Mucosa of descending colon (tissue), 3 donors: ENCODE measurements at places on chromosomes 5 and 9. TPM values are rescaled to one million over a fixed set of nuclear protein-coding genes. Genes with fewer than 3 reads are reported as not detected.
A peak's percentile ranks its signal among the peaks of the same experiment; 100 is the strongest.

The RORB gene
- 0.19 TPM for total RNA-seq

DNA sequence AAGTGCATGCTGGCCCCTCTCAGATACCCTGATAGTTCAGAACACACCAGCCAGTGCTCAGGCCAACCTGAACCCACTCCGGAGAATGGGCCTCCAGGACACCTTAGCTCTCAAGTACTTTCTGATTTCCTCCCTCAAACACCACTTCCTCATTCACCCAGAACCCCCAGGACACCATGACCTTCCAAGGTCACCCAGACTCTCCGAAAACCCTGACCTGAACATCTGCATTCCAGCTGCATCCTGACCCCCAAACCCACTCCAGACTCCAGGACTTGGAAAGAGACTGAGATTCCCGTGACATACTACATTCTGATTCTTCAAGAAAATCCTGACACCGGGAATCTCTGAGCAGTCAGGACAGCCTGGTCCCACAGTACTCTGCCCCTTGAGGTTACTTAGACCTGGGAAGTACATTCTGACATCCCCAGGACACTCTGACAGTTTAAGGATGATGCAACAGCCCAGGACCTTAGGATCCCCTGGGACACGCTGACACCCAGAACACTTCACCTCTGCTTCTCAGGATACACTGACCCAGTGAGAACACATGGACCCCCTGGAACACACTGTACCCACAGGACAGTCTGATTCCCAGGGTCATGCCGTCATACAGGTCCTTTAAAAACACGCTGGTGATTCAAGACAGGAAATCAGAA, 747 bp upstream of the PROP1 start:
- DNase-seq: no peak

- no peak for DNase-seq
Observed at GRCh38 chr5:98111686-98112085, 661.8 kb upstream of the RGMB start.

GRCh38 chr5:60457233-60457632, 242.7 kb downstream of the DEPDC1B start:
- no peak for DNase-seq

DNA sequence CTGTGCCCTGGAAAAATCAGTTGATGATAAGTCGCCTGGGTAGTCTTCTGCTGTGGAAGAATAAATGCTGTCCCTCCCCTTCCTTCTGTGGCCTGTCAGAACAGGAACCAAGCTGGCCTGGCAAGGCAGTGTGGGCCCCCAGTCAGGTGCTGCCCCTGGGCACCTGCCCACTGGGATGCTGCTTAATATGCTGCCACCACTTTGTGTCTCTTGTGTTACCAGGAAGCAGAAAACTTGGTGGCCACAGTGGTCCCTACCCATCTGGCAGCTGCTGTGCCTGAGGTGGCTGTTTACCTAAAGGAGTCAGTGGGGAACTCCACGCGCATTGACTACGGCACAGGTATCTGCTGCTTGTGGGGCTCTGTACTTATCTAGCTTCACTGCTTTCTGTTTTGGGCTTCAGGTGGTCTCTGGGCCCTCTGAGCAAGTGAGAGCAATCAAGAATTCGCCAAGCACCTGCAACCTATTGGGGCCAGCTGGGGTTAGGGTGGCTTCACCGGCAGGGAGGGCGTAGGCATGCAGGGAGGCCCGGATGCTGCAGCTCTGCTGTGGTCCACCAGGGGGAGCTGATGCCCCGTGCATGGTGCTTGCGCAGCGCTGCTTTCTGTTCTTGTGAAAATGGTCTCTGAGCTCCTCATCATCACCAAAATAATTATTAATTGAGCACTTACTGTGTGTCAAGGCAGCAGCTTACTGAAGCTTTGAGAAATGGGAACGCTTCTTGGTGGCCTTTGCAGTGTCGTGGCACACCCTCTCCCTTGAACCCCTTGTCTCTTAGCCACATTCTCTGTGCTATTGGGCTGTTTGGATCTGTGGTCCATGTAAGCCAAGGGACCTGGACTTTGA, 20.3 kb downstream of the PTPA start:
- peak; percentile 87 for DNase-seq

- peak; percentile 65 for DNase-seq
Observed at GRCh38 chr9:133125941-133126696, 5.1 kb upstream of the RALGDS start.

The ABLIM3 gene
- 4.1 TPM for total RNA-seq

The PCAT7 gene
- 0.60 TPM for total RNA-seq

GRCh38 chr9:95777136-95777535, 98.4 kb upstream of the ERCC6L2 start:
- DNase-seq: no peak

DNA sequence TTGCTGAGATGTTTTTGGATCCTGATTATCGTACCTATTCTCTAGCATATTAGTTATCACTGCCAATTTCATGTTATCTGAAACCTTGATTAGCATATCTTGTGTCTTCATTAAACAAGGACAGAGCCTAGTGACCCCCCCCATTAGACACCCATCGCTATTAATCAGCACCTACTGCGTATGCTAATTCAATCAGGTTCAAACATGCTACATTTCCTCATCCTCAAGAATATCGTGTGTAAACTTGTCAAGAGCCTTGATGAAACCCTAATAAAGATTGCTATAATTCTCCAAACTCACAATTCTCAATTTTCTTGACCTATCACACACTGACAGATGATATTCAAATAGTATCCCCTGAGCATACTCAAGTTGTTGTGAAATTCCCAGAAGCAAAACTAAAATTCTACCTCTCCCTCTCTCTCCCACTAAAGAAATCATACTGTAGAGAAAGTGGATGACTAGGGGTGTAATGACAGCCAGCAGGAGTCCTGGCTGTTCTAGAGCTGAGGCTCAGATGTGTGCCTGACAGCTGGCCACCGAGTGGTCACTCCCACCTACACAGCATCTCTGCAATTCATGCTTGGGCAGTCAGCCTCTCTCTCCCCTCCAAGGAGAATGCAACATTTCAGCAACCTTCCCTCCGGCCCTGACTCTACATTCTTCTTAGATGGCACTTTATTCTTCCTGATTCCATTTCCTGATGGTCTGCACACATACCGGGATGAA, 9.2 kb upstream of the ZNF354A start:
- DNase-seq: no peak

DNA sequence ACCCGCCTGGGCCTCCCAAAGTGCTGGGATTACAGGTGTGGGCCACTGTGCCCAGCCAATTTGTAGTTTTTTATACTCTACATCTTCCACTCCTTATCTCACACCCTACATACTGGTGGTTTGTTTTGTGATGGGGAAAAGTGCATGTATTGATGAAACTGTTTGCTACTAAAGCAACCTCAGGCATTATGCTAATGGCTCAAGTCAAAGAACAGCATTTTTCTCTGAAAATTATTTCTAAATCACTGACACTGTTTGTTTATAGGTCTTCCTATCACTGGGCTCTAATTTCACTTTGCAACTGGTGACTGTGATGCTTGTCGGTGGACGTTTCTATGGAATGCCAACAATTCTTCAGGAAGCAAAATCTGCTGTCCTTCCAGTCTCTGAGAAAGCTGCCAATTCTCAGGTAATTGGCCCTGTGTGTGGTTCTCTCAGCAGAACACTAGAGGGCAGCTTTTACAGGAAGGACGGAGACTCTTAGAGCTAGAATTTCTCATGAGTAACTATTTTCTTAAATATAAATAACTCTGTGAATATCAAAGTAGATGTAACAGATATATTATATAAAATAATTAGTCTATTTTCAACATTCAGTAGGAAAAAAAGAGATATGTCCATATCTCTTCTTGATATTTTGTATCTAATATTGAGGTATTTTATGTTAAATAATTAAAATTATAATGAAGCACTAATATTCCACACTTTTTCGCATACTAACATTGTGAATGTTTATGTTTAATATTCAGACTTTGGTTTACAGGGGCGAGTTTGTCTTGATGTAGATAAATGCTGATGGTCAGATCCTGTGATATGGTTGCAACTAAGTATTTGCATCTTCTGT, 244.1 kb downstream of the ADGRV1 start:
- peak; percentile 34 for DNase-seq

GRCh38 chr9:93088656-93089015, 7.4 kb upstream of the CARD19 start:
- peak; percentile 6 for DNase-seq

GRCh38 chr5:147044572-147045273, 166.2 kb upstream of the PPP2R2B start:
- no peak for DNase-seq

DNA sequence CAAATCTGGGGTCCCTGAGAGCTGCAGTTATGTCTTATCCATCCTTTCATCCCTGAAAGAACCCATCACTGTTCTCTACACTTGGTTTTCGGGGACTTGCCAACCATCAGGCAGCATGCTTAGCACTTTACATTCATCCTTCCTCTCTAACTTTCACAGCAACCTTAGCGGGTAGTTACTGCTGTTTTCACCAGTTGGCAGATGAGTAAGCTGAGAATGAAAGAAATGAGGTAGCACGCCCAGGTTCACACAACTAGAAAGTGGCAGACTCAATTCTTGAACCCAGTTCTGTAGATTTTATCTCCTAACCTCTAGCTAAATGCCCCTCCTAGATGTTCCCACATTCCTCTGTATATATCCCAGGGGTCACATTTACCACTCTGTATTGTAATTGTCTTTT, 342.0 kb upstream of the WWC1 start:
- no peak for DNase-seq

The SPINK7 gene
- total RNA-seq: not detected

The INSL4 gene
- not detected for total RNA-seq

DNA sequence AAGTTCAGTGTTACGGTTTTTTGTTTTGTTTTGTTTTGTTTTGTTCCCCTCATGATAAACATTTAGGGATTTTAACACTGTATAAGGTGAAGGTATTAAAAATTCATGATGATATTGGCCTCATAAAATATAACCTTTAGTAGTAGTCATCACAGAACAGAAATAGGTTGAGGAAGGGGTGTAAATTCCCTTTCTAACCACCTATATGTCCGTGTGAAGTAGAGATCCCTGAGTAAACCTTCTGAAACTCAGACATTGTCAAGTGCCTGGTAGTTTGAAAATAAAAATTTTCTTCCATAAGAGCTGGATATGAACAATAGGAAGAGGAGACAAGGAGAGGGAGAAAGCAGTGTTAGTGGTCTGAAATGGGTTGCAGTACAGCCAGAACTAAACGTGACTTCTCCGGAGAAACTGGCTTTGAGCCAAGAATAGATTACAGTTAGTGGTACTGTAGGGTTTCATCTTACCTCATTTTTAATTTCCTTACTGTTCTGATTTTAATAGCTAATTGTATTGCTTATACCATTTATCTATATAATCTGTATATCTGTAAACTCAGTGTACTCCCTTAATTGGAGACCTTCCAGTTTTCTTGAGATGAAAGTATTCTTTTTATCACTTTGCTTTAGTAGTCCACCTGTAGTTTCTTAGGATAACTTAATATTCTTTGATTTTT, 18.3 kb downstream of the UGCG start:
- DNase-seq: no peak
